ENCODE measurements at places on chromosomes 7 and 10.

- DNase-seq, result no peak
Observed at GRCh38 chr7:25206765-25207164, 21.5 kb downstream of the NPVF start.

- DNase-seq, result no peak
Observed at GRCh38 chr7:3042861-3043489, 692 bp downstream of the CARD11 start.

GRCh38 chr10:14466257-14466656 lies 135.5 kb upstream of the FRMD4A start:
- no peak for DNase-seq

DNA sequence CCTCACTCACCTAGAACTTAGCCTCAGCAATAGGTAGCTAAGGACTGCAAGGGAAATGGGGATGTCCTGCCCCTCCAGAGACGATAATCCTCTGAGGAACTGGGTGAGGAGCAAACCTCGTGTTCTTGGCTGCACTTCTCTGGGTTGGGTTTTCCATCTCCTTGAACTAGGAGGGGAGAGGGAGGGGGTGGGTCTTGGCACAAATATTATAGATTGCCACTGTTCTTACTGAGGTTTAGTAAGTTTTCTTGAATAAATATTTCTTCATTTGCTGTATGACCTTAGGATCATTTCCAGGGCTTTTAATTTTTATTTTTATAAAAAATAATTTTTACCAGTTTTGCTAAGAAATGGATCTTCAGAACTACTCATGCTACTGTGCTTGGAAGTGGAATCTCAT lies 406.7 kb upstream of the FZD8 start:
- DNase-seq, result no peak

DNA sequence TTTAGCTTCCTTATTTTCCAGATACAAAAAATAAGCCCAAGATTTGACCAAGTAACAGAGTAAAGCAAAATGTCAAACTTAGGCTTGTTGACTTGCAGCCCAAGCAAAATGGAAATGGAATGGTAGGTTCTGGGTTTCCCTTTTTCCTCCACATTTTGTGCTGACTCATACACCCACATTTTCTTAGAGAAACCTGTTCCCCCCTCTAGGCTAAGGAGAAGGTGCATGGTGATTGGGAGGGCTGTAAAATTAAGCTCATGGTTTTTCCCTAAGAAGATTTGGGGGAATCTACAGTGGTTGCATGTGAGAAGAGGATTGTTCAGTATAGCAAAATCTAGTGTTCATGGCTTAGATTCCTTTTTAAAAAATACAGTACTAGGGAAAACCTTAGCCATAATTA lies 127.4 kb downstream of the ARL4A start:
- no peak for DNase-seq
